Effector memory CD8-positive, alpha-beta T cell (primary cell): ENCODE measurements at places on chromosomes 12 and 14.

DNA sequence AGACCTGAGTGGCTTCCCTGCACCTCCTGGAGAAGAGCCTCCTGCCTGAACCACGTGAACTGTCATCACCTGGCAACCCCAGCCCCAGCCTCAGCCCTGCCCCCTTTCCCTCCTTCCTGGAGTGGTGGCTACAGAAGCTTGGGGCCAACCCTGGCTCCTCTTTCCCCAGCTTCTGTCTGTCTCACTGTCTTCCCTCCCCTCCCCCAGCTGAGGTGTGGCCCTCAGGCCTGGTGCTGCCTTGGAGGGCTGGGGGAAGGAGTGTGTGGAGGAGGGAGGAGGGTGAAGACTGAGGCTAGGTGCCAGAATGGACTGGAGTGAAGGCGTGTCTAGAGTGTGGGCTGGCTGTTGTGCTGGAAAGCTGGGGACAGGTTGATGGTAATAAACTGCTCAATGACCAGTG lies 9.7 kb downstream of the NFATC4 start:
- no peak for DNase-seq

- DNase-seq: no peak
Measured at GRCh38 chr12:1819571-1819970, 794 bp upstream of the LRTM2 start.

DNA sequence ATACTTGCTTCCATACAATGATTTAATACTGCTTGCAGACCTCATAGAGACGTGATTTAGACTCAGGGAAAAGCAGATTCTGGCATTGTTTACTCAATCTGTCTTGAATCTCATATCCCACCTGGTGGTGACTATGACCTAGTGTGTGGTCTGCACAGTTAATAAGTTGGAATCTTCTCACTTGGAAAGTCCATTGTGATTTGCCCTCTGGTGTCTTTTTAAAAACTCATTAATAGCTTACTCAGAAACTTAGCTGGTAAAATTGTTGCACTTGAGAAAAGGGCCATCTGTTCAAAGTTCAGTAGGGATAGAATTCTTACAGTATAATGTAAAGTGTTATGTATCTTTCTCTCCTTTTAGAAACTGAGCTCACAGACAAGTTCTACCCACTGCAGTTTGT lies 106.0 kb downstream of the PELI2 start:
- no peak for DNase-seq

DNA sequence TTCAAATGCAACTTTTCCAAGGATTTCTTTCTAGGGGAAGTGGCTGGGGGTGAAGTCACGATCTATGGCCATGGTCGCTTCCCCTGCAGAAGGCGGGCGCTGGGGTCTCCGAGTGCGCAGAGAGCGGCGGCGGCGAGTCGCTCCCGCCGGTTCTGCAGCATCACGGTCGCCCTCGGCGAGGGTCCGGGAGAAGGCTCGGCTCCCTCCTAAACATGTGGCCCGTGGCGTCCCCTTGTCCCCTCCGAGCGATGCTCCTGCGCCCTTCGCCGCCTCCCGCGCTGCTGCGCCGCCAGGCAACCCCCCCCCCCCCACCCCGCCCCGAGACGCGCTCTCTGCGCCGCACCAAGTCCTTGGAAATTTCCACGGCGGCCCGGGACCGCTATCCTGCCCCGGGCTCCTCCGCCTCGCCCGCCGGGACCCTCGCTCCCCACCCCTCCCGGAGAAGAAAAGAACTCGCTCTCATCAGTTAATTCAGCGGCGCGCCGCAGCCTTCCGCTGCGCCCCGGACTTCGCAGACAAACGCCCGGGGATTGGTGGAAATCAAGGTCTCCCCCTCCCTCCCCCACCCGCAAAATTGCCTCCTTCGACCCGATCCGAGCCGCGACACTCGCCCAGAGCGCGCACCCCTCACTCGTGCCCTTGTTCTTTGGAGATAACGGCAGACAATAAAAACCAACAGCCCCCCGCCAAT lies at the start of gene ST8SIA1:
ST8SIA1 (minus strand) TSS at position 298 of the 691 bp plus-strand sequence. CDS start 475 bp downstream, outside the sequence.
- DNase-seq: peak; percentile 48
